ENCODE measurements at places on chromosomes 16 and 17.

GRCh38 chr17:77256710-77257109, 115.9 kb downstream of the SEC14L1 start:
- DNase-seq = no peak

DNA sequence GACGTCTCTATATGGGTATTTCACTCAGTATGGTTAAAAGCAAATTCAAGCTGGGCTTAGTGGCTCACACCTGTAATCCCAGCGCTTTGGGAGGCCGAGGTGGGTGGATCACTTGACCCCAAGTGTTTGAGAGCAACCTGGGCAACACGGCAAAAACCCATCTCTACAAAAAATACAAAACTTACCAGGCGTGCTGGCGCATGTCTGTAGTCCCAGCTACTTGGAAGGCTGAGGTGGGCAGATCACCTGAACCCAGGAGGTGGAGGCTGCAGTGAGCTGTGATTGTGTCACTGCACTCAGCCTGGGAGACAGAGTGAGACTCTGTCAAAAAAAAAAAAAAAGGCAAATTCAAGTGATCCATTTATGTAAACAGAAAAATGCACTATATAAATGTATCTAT, 1.3 kb upstream of the TNFRSF17 start:
- no peak for DNase-seq

GRCh38 chr17:82917699-82918345, 78.0 kb upstream of the ZNF750 start:
- no peak for DNase-seq

GRCh38 chr17:218432-219110, 37.1 kb upstream of the DOC2B start:
- no peak for DNase-seq

GRCh38 chr17:15453782-15454181, 13.6 kb downstream of the CDRT4 start:
- DNase-seq = no peak

- no peak for DNase-seq
These were observed 13.1 kb downstream of the ZSCAN10 start for GRCh38 chr16:3085868-3086595.
